ENCODE measurements at places on chromosomes 5 and 9. TPM values are rescaled to one million over a fixed set of nuclear protein-coding genes. Genes with fewer than 3 reads are reported as not detected.

Gene PCDHGA2
- total RNA-seq: 7.0 TPM

- peak; percentile 2 for DNase-seq
Measured at GRCh38 chr9:92850898-92851297, 26.9 kb downstream of the ZNF484 start.

- DNase-seq: peak; percentile 52
Measured at GRCh38 chr9:136728548-136729123, 14.1 kb downstream of the LCN10 start.

DNA sequence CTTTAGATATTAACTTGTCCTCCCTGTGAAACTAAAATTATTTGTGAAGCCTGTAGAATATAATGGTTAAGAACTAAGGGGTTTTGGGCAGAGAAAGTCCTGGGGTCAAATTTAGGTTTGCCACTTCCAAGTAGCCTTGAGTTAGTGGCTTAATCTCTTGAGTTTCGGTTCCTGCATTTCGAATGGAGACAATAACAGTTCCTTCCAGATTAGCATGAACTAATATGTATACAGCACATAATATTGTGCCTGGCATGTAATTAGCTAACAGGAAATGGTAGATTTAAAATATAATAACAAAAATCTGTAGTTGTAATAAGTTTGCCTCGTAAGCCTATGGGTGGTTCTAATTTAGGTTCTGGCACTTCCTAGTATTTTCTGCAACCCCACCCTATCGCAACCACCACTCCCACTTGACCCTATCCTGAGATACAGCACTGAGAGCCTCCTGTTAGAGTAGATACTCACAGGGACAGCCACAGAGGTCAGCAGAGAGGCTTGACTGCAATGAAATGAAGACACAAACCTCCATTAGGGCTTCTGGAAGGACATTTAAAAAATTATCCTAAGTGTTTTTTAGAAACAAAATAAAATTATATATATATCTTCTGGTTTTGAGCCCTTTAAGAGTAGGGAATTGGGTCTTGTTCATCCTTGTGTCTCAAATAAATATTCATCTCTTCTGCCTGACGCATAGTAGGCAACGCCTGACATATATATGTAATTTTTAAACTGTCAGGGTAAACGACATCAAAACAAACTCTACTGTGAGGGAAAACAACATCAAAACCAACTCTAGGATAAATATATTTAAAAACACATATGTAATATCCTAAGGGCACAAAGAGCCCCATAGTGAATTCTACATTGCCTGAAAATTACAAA is 8.5 kb downstream of the SPINK9 start:
- no peak for DNase-seq

Gene NR5A1
- not detected for total RNA-seq

Gene CDX1
- 0.24 TPM for total RNA-seq

GRCh38 chr9:34599546-34599945 is 10.0 kb upstream of the CNTFR start:
- no peak for DNase-seq

GRCh38 chr9:31302620-31303418 is 1081.6 kb upstream of the ACO1 start:
- DNase-seq: no peak

DNA sequence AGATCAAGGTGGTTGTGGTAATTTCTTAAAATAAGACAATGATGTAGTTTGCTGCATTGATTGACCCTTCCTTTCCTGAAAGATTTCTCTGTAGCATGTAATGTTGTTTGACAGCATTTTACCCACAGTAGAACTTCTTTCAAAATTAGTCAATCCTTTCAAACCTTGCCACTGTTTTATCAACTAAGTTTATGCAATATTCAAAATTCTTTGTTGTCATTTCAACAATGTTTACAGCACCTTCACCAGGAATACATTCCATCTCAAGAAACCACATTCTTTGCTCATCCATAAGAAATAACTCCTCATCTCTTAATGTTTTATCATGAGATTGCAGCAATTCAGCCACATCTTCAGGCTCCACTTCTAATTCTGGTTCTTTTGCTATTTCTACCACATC is 43.8 kb downstream of the NR2F1 start:
- DNase-seq: no peak

DNA sequence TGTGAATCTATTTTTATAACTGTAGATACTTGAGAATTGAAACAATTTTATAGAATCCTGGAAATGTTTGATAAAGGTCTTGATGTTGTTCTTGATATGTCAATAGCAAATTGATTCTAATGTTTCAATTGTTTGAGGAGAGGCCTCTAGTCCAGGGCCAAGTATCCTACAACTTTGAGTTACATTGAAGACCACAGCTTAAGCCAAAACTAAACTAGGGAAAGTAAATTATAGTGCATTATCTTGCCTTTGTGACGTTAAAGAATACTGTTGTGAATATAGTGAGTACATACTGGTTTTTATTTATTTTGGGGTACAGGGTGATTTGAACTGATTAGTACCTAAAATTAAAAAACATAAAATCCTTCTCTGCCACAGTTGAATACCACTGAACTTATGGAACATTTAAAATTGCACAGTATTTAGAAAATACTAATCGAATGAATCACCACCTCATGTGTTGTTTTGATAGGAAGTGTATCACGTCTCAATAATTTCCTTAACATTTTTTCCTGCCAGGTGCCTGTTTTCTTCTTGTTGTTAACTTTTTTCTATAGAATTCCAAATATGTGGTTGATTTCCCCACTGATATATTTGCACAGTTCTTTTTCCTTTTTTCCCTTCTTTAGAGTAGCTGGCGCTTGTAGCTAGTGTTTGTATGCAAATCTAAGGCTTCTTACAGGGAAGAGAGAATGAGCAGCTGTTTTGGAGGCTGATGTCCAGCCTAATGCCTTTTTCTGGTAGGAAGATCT is 12.5 kb downstream of the ARHGEF28 start:
- peak; percentile 74 for DNase-seq

GRCh38 chr5:914612-915011 is 21.9 kb downstream of the TRIP13 start:
- DNase-seq: no peak

GRCh38 chr5:1800472-1801221 is 560 bp upstream of the NDUFS6 start:
- peak; percentile 27 for DNase-seq

Gene FOXI1
- total RNA-seq: not detected

- DNase-seq: no peak
Measured at GRCh38 chr5:36521219-36521618, 85.2 kb upstream of the SLC1A3 start.
